ENCODE measurements at places on chromosomes 5 and 9.

- DNase-seq: no peak
These were observed 73.7 kb downstream of the SHB start for GRCh38 chr9:37995348-37995737.

DNA sequence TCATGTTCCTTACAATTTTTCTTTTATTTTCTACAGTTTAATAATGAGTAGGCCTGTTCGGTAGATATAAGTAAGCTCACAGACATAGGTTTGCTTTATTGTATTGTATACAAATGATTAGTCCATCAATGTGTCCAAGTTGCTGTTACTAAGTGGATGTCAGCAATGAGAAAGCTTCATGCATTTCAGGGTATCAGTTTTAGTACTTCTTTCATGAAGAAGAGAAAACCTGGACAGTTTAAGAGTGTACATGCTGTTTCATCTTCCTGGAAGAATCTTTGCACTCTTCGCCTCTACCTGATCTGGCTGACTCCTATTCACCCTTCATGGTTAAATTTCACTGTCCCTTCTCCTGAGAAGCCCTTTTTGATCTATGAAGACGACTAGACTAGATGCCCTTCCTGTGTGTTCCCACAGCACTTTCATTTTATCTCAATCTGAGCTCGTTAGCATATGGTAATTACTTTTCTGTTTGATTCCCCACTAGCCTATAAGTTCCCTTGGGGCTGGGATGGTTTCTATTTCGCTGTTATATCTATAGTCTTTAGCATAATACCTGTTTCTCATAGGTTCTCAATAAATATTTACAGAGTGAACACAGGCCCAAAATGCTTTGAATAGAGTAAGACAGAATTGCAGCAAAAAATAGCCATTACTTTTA lies 70.7 kb downstream of the CETN3 start:
- no peak for DNase-seq

- DNase-seq: no peak
These were observed 154.3 kb downstream of the GABRG2 start for GRCh38 chr5:162221910-162222309.

DNA sequence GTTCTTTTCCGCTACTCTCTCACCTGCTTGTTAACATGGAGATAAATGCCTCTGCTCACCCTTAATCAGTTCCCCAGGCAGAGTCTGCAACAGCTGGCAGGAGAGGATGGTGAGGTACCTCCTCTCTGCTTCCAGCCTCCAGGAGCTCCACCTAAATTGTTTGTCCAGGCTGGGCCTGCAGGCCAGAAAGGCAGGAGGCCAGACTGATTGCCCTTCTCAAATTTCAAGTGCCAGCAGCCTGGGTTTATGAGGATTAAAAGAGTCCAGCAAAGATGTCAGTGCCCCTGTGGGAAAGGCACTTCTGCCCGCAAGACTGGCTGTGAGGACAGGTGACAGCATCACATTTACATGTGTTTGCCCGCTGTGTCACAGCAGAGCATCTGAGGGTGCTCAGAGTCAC lies 19.8 kb downstream of the CORO2A start:
- peak; percentile 92 for DNase-seq

DNA sequence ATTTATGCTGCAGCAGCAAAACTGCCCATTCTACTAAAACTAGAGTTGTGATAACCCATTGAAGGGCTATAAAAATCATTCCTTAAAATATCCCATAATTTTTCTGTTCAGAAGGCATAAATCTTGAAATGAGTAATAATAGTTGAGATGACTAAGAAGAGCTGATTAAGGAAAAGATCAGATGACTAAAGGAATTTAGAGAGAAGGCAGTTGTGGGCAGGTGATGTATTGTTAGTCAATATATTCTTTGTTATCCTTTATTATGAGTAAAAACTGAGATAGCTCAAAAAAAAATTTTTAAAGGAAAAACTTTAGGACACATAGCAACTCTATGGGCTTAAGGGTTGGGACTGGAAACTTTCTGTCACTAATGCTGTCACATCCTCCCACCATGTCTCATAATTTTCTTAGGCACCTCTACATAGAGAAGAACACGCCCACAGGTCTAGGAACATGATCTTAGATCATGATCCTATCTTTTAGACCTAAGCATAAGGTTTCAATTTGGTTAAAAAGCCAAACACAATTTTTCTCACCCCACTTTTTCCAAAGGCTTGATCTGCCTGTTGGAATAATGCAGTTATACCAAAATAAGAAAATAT lies 597.5 kb upstream of the MEF2C start:
- no peak for DNase-seq

All from NCI-H146 (cell line).